ENCODE measurements at places on chromosomes 6 and 20.

GRCh38 chr20:32294071-32294470, 16.6 kb downstream of the KIF3B start:
- no peak for DNase-seq

DNA sequence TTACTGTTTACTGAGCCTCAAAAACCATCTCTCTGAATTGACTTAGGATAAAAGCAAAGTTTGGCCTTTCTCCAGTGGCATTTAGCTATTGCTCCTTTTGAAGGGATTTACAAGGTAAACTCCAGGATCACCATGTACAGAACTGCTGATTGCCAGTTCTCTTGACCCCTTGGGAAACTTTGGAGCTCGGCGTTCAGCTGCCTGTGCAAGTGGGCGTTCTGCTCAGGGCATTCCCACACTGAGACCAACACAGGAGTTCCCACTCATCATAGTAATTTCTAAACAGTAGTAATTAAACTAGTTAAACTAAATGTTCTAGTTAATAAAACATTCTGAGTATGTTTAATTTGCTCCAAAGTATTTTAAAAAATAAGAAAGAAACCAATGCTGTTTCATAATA, 14.9 kb downstream of the KCNQ5 start:
- no peak for DNase-seq

DNA sequence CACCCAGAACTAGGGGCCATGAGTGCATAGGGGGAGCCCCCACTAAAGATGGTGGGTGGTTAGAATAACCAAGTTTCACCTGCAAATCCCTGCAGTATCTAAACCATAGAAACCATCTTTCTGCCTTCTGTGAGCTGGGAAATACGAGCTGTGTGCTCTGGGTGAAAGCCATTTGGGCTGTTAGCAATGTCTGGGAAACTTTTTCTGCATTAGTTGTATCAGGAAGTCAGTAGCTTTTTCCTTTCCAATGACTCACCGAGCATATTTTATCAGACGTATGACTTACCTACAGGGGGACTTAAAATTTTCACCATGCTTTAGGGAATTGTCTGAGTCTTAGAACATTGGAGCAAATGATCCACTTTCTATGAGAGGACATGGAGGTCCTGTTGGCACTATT, 584.0 kb downstream of the QKI start:
- no peak for DNase-seq

DNA sequence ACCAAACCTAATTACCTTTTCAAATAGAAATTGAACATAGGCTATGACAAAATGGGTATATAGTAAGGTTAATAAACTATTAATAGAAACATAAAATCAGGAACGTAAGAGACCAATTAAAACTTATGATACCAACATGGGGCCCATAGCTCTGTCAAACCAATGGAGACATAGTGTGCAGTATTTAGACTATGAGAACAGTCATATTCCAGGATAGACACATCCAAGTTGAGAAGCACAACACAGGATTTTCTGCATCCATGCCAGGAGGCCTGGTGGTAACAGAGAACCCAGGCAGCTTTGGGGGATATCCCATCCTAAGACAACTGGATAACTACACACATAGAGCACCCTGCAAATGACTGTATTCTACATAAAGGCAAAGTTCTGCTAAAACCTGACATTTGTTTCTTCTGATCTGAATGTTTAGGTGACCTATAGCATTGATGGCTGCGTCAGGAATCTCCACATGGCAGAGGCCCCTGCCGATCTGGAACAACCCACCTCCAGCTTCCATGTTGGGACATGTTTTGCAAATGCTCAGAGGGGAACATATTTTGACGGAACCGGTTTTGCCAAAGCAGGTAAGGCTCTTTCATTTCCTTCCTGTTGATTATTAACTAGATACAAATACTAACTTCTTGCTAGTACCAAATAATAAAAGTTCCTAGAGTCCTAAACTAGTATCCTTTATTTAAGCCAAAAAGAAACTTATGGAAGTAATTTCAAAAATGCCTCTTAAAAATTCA, 202.7 kb downstream of the ARHGAP18 start:
- DNase-seq = no peak
